ENCODE measurements at places on chromosomes 6 and 20. TPM values are rescaled to one million over a fixed set of nuclear protein-coding genes. Genes with fewer than 3 reads are reported as not detected.

PHIP gene
- total RNA-seq = 20.9 TPM

NINL gene
- total RNA-seq = 10.1 TPM

OGFR gene
- total RNA-seq = 40.3 TPM

LHFPL5 gene
- total RNA-seq = not detected

All from regular cardiac myocyte (primary cell).